ENCODE measurements at places on chromosomes 16 and 17.

GRCh38 chr16:22625967-22626366 is 115.3 kb downstream of the NPIPB5 start:
- DNase-seq = no peak

DNA sequence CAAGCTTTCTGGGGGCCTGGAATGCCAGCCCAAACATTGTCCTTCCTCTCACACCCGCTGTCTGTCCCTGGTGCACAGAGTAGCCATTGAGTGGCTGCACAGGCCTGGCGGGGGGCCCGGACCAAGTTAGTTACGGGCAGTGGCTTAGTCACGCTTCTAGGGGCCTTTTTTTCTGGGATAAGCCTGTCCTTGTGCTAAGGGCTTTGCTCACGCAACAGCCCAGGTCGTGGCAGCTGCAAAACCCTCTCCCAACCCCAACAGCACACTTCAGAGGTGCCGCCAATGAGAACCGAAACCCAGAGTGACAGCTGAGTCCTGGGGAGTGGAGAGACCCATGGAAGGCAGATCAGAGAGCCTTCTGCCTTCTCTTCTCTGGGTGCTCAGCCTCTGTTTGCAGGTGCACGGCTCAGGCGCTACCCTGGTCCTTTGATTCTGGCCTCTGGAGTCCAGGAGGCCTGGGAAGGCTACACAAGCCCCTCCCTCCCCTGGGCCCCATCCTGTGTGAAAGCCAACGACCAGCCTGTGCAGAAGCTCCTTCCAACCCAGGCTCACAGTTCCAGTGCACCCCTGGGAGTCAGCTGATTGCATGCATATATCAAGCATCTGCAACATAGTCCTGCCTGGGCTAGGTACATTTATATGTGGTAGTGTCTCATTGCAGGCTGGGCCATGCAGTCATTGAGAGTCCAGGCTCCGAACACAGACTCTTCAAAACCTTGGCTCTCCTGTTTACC is 9.1 kb downstream of the WSCD1 start:
- DNase-seq = no peak

DNA sequence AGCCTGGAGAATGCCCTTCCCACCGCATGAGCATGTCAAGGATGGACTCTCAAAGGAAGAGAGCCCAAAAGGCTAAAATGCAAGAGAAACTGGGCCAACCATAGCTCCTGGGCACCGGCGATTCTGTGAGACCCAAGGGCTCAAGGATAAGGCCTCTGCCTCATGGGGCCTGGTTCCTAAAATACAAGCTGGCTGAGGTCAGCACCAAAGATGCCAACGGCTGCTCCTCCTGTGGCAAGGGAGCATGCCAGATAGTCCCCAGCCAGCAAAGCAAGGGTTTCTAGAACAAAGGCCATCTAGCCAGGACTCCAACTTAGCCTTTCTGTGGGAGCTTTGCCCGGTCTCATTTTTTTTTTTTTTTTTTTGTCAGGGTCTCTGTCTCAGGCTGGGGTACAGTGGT is 20.1 kb downstream of the GPRC5B start:
- no peak for DNase-seq

DNA sequence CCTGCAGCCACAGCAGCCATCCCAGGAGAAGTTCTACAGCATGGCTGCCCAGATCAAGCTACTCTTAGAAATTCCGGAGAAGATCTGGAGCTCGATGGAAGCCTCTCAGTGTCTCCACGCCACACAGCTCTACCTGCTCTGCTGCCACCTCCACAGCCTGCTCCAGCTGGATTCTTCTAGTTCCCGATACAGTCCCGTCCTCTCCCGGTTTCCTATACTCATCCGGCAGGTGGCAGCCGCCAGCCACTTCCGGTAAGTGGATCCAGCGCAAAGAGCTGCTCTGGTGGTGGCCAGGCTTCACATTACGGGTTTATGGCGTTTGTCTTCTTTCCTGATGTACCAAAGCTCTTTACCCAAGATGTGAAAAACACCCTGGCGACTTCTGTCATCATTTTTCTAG is 3.6 kb downstream of the COG1 start:
- peak; percentile 57 for DNase-seq

- no peak for DNase-seq
These were observed 3.7 kb downstream of the ZG16B start for GRCh38 chr16:2833776-2834175.

DNA sequence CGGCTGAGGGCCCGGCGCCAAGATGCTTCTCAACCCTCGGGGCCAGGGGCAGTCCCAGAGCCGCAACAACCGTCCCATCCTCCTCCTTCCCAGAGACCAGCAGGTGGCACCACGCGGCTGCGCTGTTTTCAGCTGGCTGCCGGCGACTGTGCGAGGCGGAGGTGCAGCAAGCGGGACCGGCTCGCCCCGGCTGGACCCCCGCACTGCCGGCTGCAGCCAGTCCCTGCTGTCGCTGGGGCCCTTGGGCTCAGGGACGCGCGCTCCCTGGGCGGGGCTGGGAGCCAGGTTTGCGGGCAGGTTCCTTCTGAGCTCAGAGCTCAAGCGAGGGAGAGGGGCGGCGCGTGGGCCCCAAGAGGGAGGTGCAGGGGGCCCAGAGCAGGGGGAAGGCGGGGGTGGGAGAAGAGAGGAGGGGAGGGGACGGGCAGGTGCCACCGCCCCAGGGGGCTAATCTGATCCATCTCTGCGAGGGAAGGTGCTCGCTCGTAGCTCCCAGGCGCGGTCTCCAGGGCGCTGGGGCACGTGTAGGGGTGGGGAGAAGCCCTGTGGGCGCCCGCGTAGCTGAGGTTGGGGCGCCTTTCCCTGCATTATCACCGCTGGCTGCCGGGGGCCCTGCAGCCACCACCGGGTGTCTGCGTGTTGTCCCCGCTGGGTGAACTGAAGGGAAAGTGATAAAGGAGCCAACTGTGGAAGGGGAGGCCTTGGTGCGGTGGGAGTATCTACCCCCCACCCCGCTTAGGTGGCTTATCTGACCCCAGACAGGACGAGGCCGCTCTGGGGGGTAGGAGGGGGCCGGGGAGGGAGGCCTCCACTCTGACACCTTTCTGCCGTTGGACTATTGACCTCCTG is 24.2 kb downstream of the STAT5A start:
- peak; percentile 92 for DNase-seq

- DNase-seq = no peak
These were observed 158.6 kb upstream of the ZNF267 start for GRCh38 chr16:31714903-31715504.

- no peak for DNase-seq
These were observed 5.0 kb downstream of the SMARCD2 start for GRCh38 chr17:63837480-63837879.

GRCh38 chr17:55757659-55758058 is 6.8 kb downstream of the PCTP start:
- no peak for DNase-seq

GRCh38 chr16:72646615-72647014 is 401.3 kb downstream of the ZFHX3 start:
- DNase-seq = peak; percentile 15

- DNase-seq = no peak
These were observed 30.6 kb upstream of the CLEC3A start for GRCh38 chr16:77991701-77992100.

GRCh38 chr17:74499992-74500391 is 31.3 kb downstream of the CD300LB start:
- DNase-seq = no peak

- peak; percentile 6 for DNase-seq
These were observed 293.8 kb upstream of the AXIN2 start for GRCh38 chr17:65855245-65855644.

- no peak for DNase-seq
These were observed 33.7 kb upstream of the NUDT16L1 start for GRCh38 chr16:4659363-4660353.

DNA sequence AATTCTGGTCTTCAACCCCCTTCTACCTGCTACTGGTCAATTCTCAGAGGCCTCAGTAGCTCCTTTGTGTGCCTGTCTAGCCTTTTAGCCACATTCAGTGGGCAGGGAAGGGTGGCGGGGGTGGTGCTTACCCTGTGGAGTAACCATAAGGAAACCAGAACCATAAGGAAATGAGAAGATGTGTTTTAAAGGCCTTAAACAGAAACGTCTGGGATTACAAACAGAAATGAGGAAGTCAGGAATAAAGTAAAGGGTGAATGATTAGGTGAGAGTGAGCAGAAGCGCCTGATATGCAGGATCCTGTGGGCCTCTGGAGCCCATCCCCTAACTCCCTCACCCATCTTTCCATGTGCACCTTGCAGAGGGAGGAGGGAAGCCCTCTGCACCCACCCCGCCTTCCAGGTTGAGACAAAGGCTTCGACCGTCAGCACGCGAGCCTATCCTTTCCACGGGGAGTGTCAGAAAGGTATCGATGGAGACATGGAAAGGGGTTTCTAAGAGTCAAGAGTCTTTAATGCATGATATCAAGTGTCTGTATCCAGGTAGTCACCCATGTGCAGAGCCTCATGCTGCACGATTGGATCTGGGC is 20.4 kb downstream of the KIAA0513 start:
- DNase-seq = no peak

- peak; percentile 33 for DNase-seq
These were observed 25.4 kb downstream of the RTN4RL1 start for GRCh38 chr17:1999557-2000251.

DNA sequence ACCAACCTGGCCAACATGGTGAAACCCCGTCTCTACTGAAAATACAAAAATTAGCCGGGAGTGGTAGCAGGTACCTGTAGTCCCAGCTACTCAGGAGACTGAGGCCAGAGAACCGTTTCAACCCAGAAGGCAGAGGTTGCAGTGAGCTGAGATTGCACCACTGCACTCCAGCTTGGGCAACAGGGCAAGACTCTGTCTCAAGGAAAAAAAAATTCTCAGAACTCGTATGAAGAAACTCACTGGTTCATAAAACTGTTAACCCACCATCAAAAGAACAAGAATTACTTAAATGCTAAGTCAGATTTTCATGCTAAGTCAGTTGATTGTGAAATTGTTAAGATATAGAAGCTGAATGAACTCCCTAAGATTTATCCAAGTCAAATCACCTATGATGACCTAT is 31.3 kb downstream of the SLC39A11 start:
- no peak for DNase-seq

DNA sequence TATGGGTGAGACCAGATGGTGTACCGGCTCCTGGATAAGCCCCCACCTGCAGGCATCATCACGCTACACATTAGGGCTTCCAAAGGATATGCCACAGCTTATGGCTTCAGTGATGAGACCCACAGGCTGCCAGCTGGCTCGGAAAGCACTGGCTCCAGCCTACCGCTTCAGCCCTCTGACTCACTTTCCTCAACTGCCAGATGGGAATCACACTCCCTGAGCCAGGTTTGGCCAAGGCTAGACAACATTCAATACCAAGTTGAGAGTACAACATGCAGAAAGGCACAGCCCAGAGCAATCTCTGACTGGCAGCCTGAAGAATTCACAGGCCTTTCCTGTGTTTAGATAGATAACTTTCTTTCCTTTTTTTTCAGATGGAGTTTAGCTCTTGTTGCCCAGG is 10.3 kb downstream of the CENPV start:
- no peak for DNase-seq

DNA sequence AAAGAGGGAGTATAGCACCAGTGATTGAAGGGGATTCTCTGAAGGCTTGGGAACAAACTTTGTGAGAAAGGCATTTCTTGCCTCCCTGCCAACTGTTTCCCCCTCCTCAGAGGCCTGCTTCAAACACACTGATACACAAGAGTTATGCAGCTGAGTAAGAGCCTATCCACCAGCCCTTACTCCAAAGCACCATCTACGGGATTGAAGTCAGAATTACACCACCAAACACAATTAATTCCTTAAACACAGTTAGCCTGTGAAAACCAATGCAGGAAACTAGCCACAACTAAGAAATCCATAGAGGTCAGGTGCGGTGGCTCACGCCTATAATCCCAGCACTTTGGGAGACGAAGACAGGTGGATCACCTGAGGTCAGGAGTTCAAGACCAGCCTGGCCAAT is 138.3 kb downstream of the SHCBP1 start:
- no peak for DNase-seq

Measured in cardiac muscle cell (in vitro differentiated cells and primary cell).